ENCODE measurements at places on chromosomes 3 and 15. TPM values are rescaled to one million over a fixed set of nuclear protein-coding genes. Genes with fewer than 3 reads are reported as not detected.

Gene P2RY1
- not detected for polyA plus RNA-seq

Gene PRRT3
- polyA plus RNA-seq = 4.1 TPM

Gene TRPC1
- 5.7 TPM for polyA plus RNA-seq

Gene CTXN2
- polyA plus RNA-seq = not detected

Gene FRMD5
- 4.8 TPM for polyA plus RNA-seq

Gene IGSF11
- polyA plus RNA-seq = 0.06 TPM

Gene GOLGA8G
- not detected for polyA plus RNA-seq

Gene BFSP2
- polyA plus RNA-seq = not detected

Gene PRSS50
- polyA plus RNA-seq = not detected

Gene TOP2B
- 45.5 TPM for polyA plus RNA-seq

Gene DOCK3
- polyA plus RNA-seq = 0.10 TPM

Gene NFKBIZ
- polyA plus RNA-seq = 40.9 TPM

Gene ARGFX
- not detected for polyA plus RNA-seq

Gene ADAMTS9
- polyA plus RNA-seq = 0.55 TPM

Gene ZKSCAN7
- polyA plus RNA-seq = 3.0 TPM

Gene POLG
- 30.6 TPM for polyA plus RNA-seq

Gene SERINC4
- polyA plus RNA-seq = not detected

Gene ATP10A
- polyA plus RNA-seq = 16.9 TPM

Gene GATA2
- polyA plus RNA-seq = 15.0 TPM

Gene SLC28A2
- not detected for polyA plus RNA-seq

Gene XCR1
- polyA plus RNA-seq = not detected

Gene TNFAIP8L3
- polyA plus RNA-seq = 0.29 TPM

Gene OR5K2
- not detected for polyA plus RNA-seq

Gene SSR3
- polyA plus RNA-seq = 216 TPM

Gene IMPG2
- 0.06 TPM for polyA plus RNA-seq

Gene ST3GAL6
- polyA plus RNA-seq = 0.83 TPM

Gene SERPINI1
- polyA plus RNA-seq = 1.3 TPM

Gene GABRG3
- polyA plus RNA-seq = not detected

Gene CYP19A1
- polyA plus RNA-seq = not detected

Gene C3orf49
- not detected for polyA plus RNA-seq

Gene P2RY14
- polyA plus RNA-seq = not detected

Gene RFTN1
- 45.0 TPM for polyA plus RNA-seq

Gene CA12
- polyA plus RNA-seq = 55.2 TPM

Gene MUC4
- polyA plus RNA-seq = not detected

Gene LHFPL4
- polyA plus RNA-seq = not detected

Gene GOLGA6B
- not detected for polyA plus RNA-seq

Gene ZBED2
- polyA plus RNA-seq = 0.51 TPM

Gene RAB7A
- 240 TPM for polyA plus RNA-seq

Gene KCNH8
- not detected for polyA plus RNA-seq

Gene NR1I2
- not detected for polyA plus RNA-seq

Gene RASGRP1
- 1.4 TPM for polyA plus RNA-seq

Gene OR5AC2
- not detected for polyA plus RNA-seq

Gene HTR3E
- polyA plus RNA-seq = not detected

Gene GBE1
- polyA plus RNA-seq = 26.5 TPM

Measured in IMR-90 (cell line).